ENCODE measurements at places on chromosomes 7 and 10.

DNA sequence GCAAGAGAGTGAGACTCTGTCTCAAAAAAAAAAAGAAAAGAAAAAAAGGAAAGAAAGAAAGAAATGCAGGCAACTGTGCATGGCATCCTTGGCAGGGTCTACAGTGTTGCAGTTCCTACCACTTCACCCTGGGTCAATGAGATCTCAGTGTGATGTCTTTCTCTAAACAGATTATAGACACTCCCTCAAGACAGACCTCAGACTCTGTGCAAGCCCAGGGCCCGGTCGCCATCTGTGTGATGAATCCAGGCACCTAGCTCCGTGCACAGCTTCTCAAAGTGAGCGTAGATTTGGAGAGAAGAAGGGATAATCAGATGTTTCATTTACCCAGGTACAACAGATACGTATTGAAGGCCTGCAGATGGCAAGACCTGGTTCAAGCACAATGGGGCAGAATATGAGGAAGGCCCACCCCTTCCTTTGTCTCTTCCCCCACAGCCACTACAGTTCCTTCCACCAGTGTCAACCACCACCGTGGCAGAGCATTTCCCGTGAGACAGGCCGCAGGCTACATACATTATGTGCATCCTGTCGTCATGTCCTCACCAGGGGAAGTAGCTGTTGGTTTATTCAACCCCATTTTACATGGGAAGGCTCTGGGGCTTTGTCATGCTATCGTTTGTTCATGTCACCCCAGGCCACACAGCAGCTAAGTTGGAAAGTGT lies 471.7 kb upstream of the GALNT17 start:
- no peak for DNase-seq

- DNase-seq, result no peak
Observed at GRCh38 chr7:141568227-141568626, 17.0 kb downstream of the AGK start.

DNA sequence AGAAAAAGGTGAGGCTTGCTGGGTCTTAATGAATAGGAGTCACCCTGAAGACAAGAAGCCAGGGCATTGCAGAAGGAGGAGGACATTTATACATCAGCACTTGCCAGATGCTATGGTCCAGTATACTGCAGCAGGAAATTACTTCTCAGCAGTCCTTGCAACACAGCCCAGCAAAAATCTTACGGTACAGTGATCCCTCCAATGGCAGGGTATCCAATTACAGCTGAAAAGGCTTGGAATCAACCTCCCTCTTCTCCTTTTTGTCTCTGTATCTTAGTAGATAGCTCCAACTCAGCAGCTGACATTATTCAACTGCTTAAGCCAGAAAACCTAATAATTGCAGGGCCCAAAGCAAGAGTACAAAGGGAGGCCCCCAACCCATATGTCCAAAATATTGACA lies 128.3 kb upstream of the COBL start:
- no peak for DNase-seq

GRCh38 chr7:157689269-157690057 lies 352.7 kb downstream of the DNAJB6 start:
- no peak for DNase-seq

GRCh38 chr7:88169717-88170320 lies 50.0 kb downstream of the SRI start:
- no peak for DNase-seq

DNA sequence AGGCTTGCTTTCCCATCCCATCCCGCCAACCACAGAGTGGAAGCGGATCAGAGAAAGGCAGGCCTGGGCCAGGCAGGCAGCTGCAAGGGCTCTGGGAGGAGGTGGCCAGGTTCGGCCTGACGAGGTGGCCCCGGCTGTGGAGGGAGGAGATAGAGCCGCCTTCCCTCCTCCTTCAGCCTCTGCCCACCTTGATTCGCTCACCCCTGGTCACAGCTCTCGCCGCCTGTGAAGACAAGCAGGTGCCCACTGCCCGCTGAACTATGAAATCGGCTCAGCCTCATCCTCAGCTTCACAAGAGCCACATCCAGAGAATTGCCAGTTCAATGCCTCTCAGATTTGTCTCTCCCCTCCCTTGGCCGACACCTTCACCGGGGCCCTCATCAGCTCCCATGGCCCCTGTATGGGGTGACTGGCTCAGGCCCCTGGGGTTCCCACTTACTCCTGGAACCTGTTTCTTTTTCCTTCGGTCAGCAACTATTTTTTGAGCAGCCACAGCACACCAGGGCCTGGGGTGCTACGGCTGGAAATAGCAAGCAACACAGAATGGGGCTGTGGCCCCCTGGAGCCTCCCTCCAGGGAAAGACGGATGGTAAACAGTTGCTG lies 80.0 kb upstream of the CHST15 start:
- DNase-seq, result no peak

GRCh38 chr7:131655866-131656265 lies 99.4 kb upstream of the PODXL start:
- no peak for DNase-seq

- DNase-seq, result no peak
Observed at GRCh38 chr7:140653319-140654108, 12.9 kb upstream of the DENND2A start.

GRCh38 chr10:86281396-86281795 lies 85.2 kb downstream of the GRID1 start:
- DNase-seq, result no peak

DNA sequence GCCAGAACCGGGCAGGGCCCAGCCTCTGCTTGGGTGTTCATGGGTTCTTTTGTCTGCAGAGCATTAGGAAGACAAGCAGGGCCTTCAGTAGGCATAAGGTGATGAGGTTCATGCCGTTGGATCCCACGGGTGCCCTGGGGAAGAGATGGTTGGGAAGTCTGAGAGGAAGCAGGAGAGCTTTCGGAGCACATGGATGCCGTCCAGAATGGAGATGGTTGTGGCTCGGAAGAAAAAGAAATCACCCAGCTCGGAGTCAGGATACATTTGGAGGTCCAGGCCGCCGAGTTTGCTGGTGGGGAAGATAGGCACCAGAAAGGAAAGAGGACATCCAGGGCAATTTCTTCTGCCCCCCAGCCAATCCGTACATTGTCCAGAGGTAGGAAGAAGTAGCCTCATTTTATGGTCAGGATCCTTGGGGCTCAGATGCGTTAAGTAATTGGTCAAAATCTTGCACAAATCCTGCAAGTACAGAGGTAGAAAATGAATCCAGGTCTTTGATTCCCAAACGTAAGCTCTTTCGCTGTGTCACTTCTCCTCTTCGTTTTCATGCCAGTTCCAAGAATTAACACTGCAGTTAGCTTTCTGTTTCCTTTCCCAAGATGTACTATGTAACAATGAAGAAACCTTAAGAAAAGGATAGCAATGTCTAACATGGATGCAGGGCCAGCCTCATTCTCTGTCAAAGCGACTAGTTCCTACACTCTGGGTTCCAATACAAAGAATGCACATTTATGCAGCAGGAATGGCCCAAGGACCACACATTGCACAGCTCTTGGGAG lies 147.8 kb upstream of the KLF6 start:
- no peak for DNase-seq

GRCh38 chr10:102083541-102083940 lies 18.4 kb downstream of the HPS6 start:
- DNase-seq, result no peak

DNA sequence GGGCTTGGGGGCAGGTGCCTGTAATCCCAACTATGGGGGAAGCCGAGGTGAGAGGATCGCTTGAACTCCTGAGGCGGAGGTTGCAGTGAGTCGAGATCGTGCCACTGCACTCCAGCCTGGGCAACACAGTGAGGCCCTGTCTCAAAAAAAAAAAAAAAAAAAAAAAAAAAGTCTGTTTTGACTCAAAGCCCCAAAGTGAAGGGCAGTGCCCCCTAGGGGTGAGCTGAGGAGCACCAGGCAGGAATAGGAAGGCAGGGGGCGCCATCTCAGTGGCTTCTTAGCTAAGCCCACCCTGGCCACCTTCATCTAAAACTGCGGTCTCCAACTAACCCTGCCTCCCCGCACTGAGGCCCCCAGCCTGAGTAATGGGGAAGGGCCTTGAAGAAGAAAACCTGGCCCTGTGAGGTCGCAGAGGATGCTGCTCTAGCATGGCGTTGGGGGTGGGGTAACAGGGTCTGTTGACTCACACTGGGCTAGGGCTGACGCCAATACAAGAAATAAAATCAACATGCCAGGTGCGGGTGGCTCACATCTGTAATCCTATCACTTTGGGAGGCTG lies 9.8 kb downstream of the PODXL start:
- DNase-seq, result no peak

DNA sequence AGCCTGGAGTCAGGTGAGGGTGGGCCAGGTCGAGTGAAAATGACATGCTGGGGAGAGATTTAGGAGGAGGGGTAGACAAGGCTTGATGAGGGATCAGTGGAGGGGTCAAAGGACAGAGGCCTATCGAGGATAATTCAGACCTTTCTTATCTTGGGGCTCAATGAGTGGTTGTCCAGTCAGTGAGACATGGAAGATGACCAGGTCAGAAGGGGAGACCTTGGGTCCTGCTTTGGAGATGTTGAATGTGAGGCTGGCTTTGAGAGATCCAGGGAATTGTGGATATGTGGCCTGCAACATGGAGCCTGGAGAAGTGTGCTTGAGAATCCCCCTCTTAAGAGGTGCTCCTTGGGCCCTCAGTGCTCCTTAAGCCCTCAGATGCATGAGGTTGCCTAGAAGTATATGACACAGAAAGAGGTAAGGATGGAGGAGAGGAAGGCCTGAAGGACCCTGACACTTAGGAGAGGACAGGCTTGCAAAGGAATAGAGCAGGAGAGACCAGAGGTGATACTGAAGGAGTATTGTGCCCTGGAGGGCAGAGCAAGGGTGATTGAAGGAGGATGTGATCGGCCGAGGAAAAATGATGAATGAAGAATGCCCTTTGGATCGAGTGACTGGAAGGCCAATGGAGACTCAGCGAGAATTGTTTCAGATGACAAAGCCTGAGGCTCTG lies 129.8 kb upstream of the GPR26 start:
- no peak for DNase-seq

GRCh38 chr7:102021841-102022618 lies 204.6 kb downstream of the CUX1 start:
- DNase-seq, result no peak

DNA sequence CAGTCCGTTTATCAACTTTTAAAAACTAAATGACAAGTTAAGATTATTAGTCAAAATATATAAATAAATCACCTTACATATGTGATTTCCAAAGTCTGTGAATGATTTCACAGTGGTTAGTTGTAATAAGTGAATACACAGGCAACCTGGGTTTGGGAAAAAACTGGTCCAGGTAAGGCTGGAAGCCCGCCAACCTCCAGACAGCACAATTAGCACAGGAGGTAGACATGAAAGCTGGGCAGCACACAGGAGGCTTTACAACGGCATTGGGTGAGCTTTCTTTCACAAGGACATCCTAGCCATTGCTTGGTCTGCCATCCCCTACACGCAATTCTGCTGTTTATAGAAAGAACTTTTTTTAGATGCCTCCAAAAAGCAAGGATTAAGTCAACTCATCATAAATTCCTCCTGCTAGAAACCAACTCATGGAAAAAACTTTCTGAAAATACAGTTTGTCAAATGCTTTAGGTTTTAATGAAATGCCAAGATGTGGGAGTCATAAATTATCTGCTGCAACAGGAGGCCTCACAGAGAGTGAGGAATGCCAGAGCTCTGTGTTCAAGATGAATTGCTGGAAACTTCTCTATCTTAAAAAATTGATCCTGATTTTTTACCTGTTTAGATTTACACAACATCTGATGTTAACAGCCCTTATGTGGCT lies 346.8 kb upstream of the NFE2L3 start:
- DNase-seq, result no peak

GRCh38 chr10:5540891-5541290 lies 16.1 kb downstream of the CALML3 start:
- no peak for DNase-seq

DNA sequence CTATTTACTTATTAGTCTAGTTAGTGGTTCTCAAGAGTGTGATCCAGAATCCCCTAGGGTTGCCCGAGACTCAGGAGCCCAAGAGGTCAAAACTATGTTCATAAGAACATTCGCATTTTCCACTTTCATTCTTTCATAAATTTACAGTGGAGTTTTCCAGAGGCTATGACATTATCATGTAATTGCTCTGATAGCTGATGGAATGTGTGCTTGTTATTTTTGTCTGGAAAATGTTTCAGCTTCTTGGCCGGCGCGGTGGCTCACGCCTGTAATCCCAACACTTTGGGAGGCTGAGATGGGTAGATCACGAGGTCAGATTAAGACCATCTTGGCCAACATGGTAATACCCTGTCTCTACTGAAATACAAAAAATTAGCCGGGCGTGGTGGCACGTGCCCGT lies 10.1 kb downstream of the PURB start:
- no peak for DNase-seq

- no peak for DNase-seq
Observed at GRCh38 chr7:1809601-1810258, 139.7 kb downstream of the ELFN1 start.

DNA sequence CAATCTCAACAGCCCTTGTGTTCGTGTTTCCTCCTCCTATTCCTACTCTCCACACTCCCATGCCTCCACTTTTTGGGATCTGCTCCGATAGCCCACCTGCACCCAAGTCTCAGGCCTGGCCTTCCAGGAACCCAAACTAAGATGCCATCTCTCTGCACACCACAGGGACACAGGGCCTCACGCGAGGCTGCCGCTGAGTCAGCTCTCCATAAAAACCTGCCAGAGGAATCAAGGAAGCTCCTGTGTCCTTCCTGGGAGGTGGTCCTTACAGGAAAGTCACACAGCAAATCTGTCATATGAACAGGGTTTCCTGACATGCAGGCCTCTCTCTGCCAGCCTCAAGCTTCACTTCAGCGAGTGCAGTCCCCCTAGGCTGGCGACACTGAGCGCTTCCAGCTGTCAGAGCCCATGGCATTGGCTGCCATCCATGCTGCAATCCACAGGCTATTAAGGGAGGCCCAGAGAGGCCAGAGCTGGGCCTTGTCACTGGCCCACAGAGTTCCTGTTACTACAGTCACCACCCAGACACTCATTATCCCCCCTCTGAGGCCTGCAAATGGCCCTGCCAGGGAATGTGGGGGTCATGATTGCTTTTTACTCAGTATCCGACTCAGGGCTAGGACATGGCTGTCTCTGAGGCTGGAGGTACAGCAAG lies 151.4 kb downstream of the OAT start:
- DNase-seq, result no peak

DNA sequence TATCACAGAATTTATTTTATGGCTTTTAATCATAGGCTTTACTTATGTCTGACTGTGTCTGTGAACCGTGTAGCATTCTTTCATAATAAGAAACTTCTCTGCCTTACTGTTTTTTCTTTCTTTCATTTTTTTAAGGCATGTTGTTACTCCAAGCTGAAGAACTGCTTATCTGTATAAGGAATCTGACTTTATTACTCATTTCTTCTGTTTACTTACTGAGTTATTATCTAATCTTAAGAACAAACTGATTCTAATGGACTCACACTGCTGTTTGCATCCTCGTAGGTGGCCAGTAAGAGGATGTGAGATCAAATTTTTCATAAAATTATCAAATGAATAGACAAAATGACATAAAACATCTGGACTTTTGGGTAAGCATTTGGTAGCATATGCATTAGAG lies 54.7 kb upstream of the DNAJC1 start:
- DNase-seq, result no peak

- no peak for DNase-seq
Observed at GRCh38 chr7:125561006-125561405, 631.4 kb upstream of the POT1 start.

DNA sequence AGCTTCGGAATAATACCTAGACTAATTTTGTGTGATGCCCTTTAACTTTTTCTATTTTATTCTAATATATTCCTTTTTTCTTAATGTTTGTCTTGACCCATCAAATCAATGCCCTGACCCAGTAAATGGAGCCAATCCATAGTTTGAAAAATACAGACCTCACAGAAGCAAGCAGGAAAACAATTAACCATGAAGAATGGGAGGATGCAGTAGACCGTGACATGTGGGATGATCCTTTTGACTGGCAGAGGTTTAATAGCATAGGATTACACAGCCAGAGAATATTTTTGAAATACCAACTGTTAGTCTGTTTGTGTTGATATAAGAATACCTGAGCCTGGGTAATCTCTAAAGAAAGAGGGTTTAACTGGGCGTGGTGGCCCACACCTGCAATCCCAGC lies 142.6 kb upstream of the NEBL start:
- DNase-seq, result no peak

All from stimulated activated CD4-positive, alpha-beta T cell treated with anti-CD3 and anti-CD28 coated beads, Interleukin-15, amount 100 ng/mL, for 1 hour (primary cell).